ENCODE measurements at places on chromosomes 2 and 18. TPM values are rescaled to one million over a fixed set of nuclear protein-coding genes. Genes with fewer than 3 reads are reported as not detected.

OSBPL6 gene
- 7.6 TPM for total RNA-seq

ZNF532 gene
- 45.1 TPM for total RNA-seq

ANKRD30BL gene
- total RNA-seq, result not detected

SPHKAP gene
- total RNA-seq, result 0.81 TPM

NR4A2 gene
- total RNA-seq, result 2.1 TPM

MFSD2B gene
- 0.26 TPM for total RNA-seq

CPO gene
- not detected for total RNA-seq

ZSWIM2 gene
- total RNA-seq, result not detected

ANKRD53 gene
- 0.66 TPM for total RNA-seq

GMCL1 gene
- 7.4 TPM for total RNA-seq

LYPD6 gene
- total RNA-seq, result 26.6 TPM

ANKAR gene
- total RNA-seq, result 3.0 TPM

LAMA1 gene
- 0.20 TPM for total RNA-seq

TEX44 gene
- not detected for total RNA-seq

ADRA2B gene
- not detected for total RNA-seq

ABCG5 gene
- not detected for total RNA-seq

RAB31 gene
- total RNA-seq, result 47.5 TPM

FEV gene
- total RNA-seq, result not detected

C18orf54 gene
- total RNA-seq, result 7.5 TPM

SCYGR4 gene
- not detected for total RNA-seq

TSPYL6 gene
- not detected for total RNA-seq

RAPH1 gene
- total RNA-seq, result 47.2 TPM

ABCG8 gene
- total RNA-seq, result not detected

REG1B gene
- total RNA-seq, result not detected

DPYSL5 gene
- total RNA-seq, result not detected

SLC5A7 gene
- not detected for total RNA-seq

OTX1 gene
- 0.56 TPM for total RNA-seq

NEU2 gene
- total RNA-seq, result not detected

STEAP3 gene
- total RNA-seq, result 32.3 TPM

EFEMP1 gene
- total RNA-seq, result 37.4 TPM

C2orf81 gene
- 3.0 TPM for total RNA-seq

TRIM43 gene
- total RNA-seq, result not detected

TFCP2L1 gene
- not detected for total RNA-seq
